ENCODE measurements at places on chromosomes 12 and 14.

- DNase-seq: no peak
Measured at GRCh38 chr12:89863493-89863938, 154.9 kb upstream of the ATP2B1 start.

DNA sequence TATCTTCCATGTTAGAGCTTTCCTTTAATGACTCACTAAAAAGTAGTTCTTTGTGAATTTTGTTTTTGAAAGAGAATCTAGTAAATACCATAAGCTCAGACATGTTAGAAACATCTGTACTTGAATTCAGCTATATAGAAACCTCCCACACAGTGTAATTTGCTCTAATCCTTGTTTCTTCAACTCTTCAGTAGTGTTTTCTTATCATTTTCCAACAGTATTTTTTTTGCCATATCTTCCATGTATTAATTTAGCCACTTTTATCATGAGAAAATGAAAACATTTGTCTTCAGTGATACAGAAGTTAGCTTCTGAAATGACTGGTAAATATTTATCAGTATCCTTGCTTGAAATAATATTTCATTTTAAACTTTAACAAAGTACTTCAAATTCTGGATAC, 73.6 kb downstream of the ARID2 start:
- no peak for DNase-seq

DNA sequence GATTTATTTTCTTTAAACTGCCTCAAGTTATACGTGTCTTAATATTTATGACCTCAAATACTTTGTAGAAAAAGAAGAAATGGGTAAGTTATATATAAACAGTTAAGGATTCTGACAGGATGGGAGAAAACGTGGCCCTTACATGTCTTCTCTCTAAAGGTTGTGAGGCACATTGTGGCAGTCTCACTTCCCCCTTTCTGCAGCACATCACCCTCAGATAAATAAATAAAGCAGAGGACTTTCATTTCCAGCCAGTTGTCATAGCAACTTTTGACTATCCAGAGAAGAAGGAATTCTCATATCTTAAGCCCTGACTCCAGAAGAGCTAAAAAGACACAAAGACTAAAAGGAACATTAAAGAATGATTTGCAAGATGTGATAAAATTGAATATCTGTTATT, 28.8 kb upstream of the CEP83 start:
- no peak for DNase-seq

- no peak for DNase-seq
Measured at GRCh38 chr14:55430024-55430690, 10.3 kb downstream of the TBPL2 start.

DNA sequence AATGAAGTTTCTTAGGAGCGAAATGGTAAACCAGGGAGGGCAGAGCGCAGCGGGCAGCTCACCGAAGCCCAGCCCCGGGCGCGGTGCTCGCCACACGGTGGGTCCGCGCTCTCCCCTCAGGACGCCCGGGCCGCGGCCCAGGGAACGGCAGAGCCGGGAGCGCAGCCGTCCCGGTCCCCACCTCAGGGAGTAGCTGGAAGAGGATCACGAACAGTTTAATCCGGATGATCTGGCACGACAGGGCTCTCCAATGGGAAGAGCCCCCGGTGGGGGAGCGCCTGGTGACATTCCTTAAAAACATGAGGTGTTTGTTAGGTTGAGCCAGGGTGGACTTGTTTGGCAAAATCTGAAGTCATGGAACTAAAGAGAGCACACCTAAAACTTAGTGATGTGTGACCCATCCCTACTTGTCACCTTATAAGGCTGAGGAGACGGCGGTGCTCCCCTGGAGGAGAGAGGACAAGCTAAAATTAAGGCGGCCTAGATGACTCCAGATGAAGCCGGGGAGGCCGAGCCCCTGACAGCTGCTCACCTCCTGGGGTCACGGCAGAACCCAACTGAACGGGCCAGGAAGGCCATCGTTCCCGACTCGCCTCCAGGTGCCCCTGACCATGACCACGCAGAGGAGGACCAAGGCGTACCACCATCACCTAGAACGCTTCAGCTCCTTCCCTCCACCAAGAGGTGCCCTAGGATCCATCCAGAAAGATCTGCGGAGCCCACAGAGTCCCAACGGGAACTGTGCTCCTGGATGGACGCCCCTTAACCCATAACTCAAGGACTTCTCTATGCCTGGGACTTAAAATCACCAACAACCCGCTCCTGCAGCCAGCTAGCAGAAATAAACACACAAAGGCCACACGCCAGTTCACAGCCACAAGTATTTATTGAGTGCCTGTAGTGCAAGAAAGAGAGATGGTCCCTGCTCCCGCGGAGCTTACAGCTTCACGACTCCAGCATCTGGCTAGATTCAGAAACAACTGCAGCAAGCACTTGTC, 866 bp upstream of the PITPNM2 start:
- DNase-seq: no peak

DNA sequence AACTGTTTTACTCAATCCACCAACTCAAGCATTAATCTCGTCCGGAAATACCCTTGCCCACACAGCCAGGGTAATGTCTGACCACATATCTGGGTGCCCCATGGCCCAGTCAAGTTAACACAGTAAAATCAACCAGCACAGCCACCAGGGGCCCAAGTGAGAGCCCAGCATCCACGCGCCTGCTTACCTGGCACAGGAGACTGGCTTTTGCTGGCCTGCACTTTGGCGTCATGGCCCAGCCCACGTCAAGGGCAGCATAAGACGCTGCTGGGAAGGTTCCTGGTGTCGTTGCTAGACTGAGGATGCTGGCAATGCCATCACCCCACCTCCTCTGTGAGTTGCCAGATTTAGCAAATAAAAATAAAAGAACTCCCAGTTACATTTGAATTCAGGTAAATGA, 53.6 kb upstream of the BCL11B start:
- no peak for DNase-seq

DNA sequence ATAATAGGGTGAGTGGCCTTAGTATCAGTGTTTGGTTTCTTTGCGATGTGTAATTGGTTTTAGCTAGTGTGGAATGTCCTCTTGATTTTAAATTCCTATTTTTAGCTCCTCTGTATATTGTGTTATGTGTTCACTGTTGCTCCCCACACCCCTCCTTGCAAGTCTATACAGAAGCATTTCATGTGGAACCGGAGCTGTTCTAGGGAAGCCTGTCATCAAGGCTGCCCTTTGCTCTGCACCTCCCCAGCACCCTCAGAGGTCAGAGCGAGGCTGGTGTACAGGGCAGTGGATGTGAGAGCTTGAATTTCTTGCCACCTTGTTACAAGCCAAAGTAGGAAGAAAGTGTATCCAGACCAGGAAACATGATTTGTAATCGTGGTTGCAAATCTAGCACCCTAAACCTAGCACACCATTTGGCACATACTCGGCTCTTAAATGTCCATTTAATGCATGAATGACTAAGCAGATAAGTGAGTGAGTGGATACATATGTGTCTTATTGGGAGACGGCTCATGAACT, 376.8 kb downstream of the RGS6 start:
- DNase-seq: no peak

DNA sequence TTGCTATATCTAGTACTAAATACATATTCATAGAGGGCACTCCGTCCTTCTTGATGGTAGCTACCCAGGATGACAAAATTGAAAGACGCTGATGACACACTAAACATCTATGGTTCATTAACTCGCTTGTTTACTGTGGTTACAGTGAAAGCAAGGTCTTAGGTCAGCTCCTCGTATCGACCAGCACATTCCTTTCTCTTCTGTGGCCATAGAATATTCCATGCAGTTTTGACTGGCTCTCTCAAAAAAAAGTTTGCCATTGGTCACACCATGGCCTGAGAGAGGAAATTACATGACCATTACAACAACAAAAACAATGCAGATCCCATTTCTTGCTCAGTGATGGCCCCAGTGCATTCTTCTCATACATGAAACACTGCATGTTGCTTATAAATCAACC, 411.4 kb upstream of the SOX5 start:
- DNase-seq: no peak

DNA sequence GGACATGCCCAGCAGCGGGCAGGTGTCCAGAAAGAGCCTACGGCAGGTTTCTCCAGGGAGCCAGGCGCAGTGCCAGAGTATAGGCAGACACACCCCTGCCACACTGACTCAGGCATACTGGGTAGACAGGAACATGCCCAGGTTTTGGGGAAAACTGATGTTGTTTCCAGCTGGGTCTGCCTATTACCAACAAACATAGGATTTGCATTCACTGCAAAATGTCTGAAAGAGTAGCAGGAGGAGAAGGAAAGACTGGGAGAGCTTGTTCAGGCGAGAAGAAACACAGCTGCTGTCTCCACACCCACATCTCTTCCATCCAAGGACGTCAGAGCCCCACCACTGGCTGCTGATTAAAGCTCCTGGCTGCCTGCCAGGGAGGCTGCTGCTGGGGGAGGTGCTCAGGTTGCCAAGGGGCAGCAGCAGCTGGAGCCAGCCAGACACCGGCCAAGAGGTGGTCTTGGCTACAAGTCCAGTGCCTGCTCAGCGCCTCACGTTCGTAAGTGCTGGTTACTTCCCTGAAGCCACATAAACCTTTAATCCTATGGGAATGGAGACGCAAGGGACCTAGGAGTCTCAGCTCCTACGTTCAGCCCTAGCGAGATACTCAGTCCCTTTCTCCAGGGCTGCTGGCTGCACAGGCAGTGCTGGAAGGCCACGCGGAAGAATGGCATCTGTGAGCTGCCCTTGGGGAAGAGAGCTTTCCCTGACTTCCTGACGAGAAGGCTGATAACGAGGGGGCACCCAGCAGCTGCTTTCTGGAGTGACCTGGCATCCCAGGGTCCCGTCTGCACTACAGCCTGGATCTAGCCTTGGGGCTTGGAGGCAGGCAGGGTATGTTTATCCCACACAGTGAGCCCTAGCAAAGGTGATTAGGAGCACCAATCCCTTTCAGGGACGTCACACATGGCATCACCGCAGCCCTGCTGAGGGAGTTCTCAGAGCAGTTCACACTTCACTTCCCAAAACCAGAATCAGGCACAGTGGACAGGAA, 58.1 kb downstream of the PLEKHG3 start:
- no peak for DNase-seq

GRCh38 chr14:104599446-104599845, 5.1 kb downstream of the TMEM179 start:
- DNase-seq: no peak

DNA sequence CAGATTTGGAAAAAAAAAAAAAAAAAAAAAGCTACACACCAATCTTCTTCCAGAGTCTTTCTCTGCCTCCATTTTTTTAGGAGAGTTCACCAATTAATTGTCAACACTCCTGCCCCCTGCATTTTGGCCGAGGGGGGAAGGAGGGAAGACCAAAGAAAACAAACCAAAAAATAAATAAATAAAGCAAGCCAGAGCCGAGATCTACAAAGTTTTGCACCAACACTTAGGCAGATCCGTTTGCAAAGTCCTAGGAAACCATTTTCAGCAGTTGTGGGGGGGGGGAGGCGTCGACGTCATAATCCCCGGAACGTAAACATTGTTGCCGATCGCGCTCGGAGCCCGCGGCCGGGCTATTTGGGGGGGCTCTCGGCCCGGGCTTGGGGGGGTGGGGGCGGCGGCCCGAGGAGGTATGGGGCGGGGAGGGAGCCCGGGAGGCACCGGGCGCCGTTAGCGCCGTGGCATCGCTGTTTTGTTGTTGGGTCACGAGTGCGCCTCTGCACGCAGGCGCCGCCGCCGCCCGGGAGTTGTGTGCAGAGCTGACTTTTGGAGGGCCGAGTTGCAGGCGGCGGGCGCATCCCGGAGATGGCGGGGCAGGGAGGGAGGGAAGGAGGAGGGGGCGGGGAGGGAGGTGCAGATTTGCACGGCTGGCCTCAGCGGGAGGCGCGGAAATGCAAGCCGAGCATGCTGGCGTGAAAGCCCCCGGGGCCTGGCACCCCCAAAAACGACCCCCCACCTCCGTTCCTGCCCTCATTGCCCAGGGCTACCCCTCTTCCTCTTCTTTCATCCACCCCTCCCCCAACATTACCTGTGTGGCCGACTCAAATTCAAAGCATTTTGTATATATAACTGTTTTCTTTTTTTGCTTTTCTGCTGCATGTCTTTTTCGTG, 598 bp downstream of the KDM2B start:
- peak; percentile 56 for DNase-seq

- no peak for DNase-seq
Measured at GRCh38 chr12:27412047-27412446, 34.5 kb upstream of the SMCO2 start.

DNA sequence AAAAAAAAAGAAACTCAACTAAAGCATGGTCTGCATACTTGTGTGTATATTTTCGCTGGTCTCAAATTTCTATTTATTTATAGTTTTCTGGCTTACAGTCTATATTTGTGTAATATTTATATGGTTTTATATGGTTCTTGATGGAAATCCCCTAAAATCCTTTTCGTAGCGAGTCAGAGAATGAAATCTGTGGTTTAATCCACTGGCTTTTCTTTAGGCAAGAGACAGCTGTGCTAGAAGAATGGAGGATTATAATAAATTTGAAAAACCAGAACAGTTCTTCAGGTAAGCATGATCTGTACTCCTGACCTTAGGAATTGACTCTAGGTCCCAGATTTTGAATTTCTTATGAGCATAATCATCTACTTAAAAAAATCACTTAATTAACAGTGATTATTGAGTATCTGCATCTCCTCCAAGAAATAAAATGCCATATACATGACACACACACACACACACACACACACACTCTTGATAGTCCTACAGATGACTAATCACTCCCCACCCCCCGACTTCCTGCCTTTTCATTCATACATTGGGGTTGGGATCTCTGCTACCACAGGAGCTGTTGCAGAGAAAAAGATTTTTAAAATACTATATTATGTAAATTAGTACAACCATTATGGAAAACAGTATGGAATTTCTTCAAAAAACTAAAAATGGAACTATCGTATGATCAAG, 113.4 kb downstream of the CRADD start:
- no peak for DNase-seq

DNA sequence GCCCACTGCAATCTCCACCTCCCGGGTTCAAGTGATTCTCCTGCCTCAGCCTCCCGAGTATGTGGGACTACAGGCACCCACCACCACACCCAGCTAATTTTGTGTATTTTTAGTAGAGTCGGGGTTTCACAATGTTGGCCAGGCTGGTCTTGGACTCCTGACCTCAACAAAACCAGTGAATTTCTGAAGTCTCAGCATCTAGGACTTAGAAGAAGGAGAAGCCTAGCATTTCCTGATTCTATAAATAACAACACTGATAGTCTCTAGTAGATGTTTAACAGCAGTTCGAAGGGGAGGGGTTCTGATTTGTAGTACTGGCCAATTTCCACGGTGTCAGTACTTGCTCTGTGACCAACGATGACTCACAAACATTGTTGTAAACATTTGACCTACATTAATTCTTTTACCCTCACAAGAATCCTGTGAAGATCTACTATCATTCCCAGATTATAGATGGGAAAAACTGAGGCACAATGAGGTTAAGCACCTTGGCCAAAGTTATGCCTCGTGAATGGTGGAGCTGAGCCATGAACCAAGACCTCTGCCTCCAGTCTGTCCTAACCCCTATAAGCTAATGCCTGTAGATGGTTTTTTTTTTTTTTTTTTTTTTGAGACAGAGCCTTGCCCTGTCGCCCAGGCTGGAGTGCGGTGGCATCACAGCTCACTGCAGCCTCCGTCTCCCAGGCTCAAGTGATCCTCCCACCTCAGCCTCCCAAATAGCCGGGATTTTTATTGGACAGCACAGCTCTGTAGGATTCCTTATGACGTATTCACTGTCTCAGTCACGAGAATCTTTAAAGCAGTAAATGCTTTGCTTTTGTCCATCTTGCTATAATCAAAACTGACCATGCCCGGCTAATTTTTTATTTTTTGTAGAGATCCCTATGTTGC, 5.2 kb downstream of the P2RX4 start:
- no peak for DNase-seq

Data from stimulated activated CD8-positive, alpha-beta memory T cell treated with anti-CD3 and anti-CD28 coated beads, Interleukin-7, amount 100 ng/mL, for 1 hour (primary cell).